Stromal cell of bone marrow (primary cell): ENCODE measurements at places on chromosomes 4 and X.

GRCh38 chrX:110258552-110258951, 59.3 kb downstream of the AMMECR1 start:
- no peak for DNase-seq

DNA sequence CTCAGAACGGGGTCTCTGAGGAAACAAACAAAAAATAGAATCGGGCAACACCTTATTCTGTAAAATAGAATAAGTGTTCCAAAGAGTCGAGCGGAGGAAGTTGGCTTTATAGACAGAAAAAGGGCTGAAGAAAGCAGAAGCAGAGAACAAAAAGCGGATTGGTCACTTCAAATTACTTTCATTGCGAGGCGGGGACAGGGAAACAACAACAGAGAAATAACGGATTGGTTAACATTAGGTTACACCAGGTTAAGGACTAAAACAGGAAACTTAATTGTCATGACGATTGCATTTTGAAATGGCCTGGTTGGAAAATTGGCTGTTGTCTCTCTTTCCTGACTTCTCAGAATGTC, 433 bp upstream of the COQ2 start:
- peak; percentile 43 for DNase-seq

DNA sequence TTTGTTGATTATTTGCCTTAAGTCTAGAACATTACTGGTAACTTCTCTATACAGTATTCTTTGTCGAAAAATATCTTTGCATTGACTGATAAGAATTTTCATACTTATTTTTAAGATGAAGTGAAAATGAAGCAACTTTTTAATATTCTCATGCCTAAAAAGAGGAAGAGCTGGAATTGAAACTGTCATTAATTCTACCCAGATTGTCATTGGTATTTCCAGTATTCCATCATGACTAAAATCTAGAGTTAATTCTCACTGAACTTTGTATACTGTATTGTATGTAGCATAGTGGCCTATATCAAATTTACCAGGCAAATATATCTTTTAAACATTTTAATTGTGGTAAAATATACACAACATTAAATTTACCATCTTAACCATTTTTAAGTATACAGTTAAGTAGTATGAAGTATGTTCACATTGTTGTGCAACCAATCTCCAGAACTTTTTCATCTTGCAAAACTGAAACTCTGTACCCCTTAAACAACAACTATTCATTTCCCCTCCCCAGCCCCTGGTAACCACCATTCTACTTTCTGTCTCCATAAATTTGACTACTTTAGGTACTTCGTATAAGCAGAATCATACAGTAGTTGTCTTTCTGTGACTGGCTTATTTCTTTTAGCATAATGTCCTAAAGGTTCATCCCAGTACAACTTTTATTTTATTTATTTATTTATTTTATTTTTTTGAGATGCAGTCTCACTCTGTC, 24.3 kb upstream of the ZNF41 start:
- DNase-seq = no peak

- DNase-seq = no peak
These were observed 11.1 kb downstream of the MAEA start for GRCh38 chr4:1300466-1301455.

DNA sequence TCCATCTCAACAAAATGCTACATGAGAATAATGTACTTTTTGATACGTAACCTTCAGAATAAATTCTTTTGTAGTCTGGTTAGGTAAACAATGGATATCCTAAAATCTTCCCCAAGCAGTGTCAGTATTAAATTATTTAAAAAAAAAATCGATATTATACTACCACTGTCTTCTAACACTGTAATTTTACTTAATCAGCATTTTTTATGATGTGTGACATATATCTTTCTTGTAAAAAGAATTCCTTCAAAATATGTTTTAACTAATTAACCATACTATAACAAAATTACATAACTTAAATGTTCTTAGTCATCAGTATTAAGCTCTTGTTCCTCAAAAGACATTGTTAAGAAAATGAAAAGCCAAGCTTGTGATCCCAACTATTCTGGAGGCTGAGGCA, 12.5 kb downstream of the OTUD4 start:
- no peak for DNase-seq
